ENCODE measurements at places on chromosomes 16 and 17. TPM values are rescaled to one million over a fixed set of nuclear protein-coding genes. Genes with fewer than 3 reads are reported as not detected.

The MEOX1 gene
- not detected for total RNA-seq

The SOX8 gene
- 18.5 TPM for total RNA-seq

The MPV17L gene
- total RNA-seq: 2.3 TPM

The KRT15 gene
- total RNA-seq: not detected

The ZNF469 gene
- total RNA-seq: 0.36 TPM

The SLC6A2 gene
- not detected for total RNA-seq

The ST6GALNAC1 gene
- not detected for total RNA-seq

The DHRS7B gene
- 26.0 TPM for total RNA-seq

The KRT40 gene
- total RNA-seq: not detected

The DNAH3 gene
- total RNA-seq: not detected

The CARD14 gene
- total RNA-seq: 4.4 TPM

The HLF gene
- total RNA-seq: under 0.01 TPM

The SLC16A6 gene
- total RNA-seq: 543 TPM

The RMI2 gene
- total RNA-seq: 5.1 TPM

The GCGR gene
- not detected for total RNA-seq

The CACNG5 gene
- total RNA-seq: not detected

The SLC2A4 gene
- under 0.01 TPM for total RNA-seq

The NPIPA7 gene
- total RNA-seq: not detected

The PIK3R6 gene
- total RNA-seq: 0.15 TPM

The PDK2 gene
- total RNA-seq: 30.3 TPM

The DPEP2 gene
- not detected for total RNA-seq

The VTN gene
- not detected for total RNA-seq

The CIITA gene
- 14.3 TPM for total RNA-seq

The C1QTNF8 gene
- total RNA-seq: not detected

The CACNG1 gene
- not detected for total RNA-seq

The PLD2 gene
- 7.7 TPM for total RNA-seq

The B4GALNT2 gene
- total RNA-seq: not detected

The ABCA8 gene
- 1.00 TPM for total RNA-seq

Measured in melanocyte of skin (primary cell).